ENCODE measurements at places on chromosomes 2 and 18.
A peak's percentile ranks its signal among the peaks of the same experiment; 100 is the strongest.

GRCh38 chr18:3110034-3110752, 97.2 kb upstream of the LPIN2 start:
- no peak for DNase-seq

- DNase-seq: no peak
These were observed 73.8 kb upstream of the NEUROD1 start for GRCh38 chr2:181754105-181754504.

DNA sequence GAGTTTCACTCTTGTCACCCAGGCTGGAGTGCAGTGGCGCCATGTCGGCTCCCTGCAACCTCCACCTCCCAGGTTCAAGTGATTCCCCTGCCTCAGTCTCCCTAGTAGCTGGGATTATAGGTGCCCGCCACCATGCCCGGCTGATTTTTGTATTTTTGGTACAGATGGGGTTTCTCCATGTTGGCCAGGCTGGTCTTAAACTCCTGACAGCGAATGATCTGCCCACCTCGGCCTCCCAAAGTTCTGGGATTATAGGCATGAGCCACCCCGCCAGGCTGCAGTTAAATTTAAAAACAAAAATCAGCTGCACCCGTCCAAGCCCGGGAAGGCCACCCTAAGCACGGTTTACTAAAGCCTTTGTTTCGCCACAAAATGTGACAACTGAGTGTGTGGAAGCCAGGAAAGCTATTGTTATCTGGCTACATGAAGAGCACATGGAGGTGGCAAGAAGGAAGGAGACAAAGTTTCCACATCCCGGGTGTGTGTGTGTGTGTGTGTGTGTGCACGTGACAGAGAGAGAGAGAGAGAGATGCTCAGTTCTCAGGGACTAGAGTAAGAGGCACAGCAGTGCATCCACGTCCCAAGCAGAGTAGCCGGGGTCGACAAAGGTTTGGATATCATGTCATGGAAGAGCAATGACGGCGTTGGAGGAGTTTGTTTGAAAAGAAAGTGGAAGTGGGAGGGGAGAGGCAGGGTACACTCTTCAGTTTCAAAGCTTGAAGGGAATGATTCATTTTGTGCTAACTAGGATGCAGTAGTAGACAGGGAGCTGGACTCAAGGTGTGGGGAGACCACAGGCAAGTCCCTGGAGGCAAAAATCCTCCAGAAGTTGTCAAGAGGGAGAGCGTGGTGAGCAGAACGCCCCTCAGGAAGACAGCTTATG, 20.1 kb downstream of the INPP5D start:
- no peak for DNase-seq

GRCh38 chr2:23505218-23505983, 120.4 kb downstream of the KLHL29 start:
- no peak for DNase-seq

DNA sequence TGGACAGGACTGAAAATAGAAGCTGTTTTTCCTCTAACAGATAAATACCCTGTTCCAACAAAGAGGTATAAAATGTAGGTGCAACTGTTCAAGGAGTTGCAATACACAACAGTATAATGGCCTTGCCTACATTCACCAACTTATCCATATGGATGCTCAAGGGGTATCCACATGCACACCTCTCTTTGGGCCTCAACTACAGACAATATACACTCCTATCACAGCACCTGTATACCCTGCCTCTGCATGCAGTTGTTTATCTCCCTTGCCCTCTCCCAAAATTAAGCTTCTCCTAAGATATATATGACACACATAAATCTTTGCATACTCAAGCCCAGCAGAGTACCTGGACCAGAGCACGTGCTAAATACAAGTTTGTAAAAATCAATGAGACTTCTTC, 37.3 kb downstream of the DARS1 start:
- DNase-seq: no peak

GRCh38 chr2:119304847-119305246, 61.8 kb downstream of the C2orf76 start:
- DNase-seq: no peak

- DNase-seq: no peak
These were observed 8.2 kb upstream of the TOGARAM2 start for GRCh38 chr2:28972778-28973335.

DNA sequence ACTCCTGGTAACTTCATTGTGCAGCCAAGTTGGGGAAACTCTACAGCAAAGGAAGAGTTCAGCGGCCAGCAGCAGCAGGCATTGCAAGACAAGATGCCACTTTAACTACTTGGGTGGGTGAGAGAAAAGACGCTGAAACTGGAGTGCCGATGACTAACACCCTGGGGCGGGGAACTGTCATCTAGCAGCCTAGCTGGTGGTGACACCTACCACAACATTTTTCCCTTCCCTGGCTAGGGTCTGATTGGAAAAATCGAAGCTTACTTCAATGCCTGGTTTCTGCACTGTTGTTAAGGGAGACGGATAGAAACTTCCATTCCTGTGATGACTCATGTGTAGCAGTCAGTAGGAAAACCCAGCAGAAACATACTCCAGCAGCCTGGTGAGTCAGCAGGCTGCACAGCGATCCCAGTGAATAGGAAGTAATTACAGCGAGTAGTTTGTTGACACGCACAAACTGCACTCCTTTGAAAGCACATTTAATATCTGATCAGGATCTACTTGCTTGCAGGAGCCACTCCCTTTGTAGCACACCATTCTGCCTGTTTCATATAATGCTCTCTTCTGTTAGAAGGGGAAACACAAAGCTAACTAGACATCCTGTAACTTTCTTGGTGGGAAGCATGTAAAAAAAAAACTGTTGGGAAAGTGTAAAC, 62.1 kb upstream of the MAPRE2 start:
- peak; percentile 76 for DNase-seq

- no peak for DNase-seq
These were observed 684.8 kb downstream of the RNF144A start for GRCh38 chr2:7601990-7602389.

DNA sequence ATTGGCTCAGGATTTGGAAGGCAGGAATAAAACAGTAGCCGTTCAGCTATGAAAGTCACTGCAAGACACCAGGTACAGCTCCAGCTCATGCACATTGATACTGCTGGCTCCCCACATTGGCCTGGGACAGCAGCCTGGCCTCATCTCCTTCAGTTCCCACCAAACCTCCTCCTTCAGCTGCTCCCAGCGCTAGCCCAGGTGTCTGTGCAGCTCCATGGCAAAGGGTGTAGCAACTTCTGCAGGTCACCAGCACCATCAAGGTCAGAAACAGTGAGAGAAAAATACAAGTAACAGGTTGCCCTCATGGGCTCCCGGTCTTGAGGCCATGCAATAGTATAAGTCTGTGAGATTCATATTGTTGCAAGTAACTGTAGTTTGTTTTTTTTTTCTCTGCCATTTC, 216.7 kb upstream of the CTAGE1 start:
- no peak for DNase-seq

- DNase-seq: peak; percentile 87
These were observed 1.8 kb upstream of the TGIF1 start for GRCh38 chr18:3447895-3448837.

DNA sequence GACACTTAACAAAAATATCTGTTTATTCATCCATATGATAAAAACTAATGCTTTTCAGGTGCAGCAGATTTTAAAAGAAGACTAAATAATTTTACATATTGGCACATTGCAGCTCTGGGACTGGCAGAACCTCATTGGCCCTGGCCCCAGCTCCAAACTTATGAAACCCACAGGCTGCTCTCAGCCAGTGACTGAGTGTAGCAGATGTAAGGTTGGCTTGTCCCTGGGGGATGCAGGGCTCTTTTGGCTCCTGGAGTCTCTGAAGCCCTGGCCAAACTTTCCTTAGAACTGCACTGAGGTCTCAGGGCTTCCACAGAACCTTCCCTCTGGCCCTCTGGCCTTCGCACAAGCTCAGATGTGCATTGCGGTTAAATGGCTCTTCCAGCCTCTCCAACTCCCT, 725.0 kb upstream of the SOX11 start:
- no peak for DNase-seq

- DNase-seq: no peak
These were observed 613.5 kb upstream of the SETBP1 start for GRCh38 chr18:44067186-44067585.

DNA sequence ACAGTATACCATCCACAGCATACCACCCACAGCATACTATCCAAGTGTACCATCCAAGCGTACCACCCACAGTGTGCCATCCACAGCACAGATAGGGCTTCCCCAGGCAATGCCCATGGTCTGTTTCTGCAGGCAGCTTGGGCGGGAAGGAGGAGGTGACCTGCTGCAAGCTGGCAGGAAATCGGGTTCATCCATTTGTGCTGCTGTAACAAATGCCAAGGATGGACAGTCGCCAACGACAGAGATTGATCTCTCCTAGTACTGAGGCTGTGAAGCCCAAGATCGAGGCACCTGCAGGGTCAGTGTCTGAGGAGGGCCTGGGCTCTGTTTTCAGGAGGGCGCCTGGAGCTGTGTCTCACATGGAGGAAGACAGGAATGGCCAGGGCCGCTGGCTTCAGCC, 93.6 kb upstream of the SNTG2 start:
- DNase-seq: no peak

DNA sequence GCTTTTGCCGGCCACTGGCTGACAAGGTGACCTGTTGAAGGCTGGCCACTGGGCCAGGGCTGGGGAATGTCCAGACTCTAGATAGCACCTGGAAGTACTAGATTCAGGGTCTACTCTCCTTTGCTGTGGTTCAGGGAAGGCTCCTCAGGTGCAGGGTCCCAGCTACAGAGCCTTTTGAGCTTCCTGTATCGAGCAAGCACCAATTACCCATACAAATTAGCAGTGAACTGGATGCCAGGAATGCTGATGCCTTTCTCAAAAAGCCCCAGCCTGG, 213.4 kb downstream of the CYP26B1 start:
- DNase-seq: no peak

- no peak for DNase-seq
These were observed 278.7 kb downstream of the GULP1 start for GRCh38 chr2:188570370-188570769.

DNA sequence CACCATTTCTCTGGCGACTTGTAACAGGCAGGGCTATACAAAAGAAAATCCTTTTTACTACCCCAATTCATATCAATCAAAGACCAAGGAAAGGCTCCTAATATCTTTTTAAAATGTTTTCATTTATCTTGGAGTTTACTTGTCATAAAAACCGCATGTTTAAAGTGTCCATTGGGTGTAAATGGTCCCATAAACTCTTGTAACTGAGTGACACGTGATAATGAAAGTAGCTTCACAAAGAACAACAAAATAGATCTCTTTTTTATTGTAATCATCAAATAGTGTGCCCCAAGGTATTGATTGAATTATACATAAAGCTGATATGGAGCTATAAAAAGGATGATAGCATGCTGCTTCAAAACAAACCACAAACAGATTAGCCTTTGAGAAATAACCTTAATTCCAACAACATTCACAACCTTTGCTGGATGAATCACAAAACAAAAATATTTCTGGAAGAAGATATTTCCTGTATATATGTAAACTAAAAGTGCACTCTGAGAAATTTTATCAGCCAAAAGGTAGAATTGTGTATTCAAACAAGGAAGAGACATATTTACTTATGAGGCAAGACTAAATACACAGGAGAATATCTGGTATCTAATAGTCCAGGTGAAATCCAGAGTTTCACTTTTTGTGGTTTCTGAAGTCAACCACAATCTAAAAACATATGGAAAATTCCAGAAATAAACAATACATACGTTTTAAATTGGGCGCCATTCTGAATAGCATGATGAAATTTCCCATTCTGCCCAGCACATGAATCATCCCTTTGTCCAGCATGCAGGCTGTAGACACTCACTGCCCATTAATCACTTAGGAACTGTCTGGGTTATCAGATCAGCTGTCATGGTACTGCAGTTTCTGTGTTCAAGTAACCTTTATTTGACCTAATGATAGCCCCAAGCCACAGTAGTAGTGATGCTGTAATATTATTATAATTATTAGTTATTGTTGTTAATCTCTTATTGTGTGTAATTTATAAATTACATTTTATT, 237.5 kb downstream of the PIK3C3 start:
- DNase-seq: no peak

DNA sequence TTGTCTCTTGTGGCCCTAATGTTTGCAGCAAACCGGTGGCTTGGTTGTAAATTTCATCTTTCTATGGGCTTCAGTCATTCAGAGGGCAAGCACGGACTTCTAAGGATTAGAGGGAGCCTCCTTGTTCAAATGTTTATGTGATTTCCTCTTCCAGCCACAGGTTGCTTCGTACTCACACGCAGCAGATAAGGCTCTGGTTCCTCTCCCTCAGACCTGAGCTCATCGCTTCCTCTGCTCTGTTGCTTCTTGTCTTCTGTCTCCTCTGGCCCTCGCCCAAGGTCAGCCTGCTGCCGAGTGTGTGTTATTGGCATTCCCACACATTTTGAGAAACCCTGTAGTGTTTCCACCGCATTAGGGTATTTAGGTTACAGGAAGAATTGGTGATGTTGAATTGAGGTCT, 44.0 kb downstream of the MYL12B start:
- no peak for DNase-seq

- DNase-seq: no peak
These were observed 40.7 kb upstream of the NT5C1B start for GRCh38 chr2:18630101-18630500.

- no peak for DNase-seq
These were observed 154.2 kb downstream of the CTIF start for GRCh38 chr18:48693006-48693405.

DNA sequence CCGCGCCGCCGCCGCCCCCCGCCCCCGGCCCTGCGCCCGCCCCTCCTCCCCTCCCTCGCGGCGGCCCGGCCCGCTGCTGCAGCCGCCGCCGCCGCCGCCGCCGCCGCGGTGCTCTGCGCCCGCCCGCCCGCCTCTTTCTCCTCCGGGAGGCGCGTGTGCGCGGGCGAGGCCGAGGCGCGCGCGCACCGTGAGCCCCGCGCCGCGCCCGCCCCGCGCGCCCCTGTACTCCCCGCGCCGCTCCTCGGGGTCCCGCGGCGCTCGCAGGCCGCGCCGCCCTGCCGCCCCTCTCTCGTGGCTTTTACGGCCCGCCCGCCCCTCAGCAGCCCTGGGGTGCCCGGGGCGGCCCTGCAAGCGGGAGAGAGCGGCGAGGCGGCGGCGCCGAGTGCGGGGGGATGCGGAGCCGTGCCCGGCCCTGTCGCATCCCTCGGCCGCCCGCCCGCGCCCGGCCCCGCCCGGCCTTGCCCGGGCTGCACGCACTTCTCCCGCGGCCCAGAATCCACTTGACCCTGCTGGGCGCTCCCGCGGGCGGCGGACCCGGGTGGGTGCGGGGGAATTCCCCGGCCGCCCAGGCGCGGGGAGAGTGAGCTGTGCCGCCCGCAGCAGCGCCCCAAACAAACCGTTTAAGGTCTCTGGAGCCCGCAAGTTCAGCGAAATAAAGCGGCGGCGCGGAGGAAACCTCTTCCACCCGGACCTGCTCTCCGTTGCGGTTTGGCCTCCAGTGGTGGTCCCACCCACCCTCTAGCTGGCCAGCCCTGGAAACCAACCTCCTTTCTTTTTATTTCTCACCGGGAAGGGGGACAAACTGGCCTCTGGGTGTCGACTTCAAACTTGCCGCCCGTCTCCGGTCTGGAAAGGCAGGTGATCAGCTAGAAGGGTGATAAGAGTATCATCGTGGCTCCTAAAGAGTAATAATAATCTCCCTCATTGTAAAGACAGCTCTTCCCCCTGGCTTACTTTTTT, 37.4 kb downstream of the AFF3 start:
- DNase-seq: no peak
